ENCODE measurements at places on chromosomes 13 and 19.

DNA sequence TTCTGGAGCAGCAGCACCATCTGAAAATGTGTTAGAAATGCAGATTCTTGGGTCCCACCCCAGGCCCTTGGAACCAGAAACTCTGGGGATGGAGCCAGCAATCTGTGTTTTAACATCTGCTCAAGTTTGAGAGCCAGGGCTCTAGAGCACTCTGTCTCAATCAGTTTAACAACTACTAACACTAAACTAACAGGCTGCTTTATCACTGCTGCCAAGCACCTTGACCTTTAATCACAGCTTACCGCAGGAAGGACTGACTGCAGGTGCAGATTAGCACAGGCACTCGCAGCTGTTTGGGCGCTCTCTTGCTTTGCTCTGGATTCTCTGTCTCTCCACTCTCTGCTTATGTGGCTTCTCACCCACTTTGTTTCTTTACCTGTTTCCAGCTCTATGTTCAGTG, 163.5 kb downstream of the MTUS2 start:
- no peak for DNase-seq

DNA sequence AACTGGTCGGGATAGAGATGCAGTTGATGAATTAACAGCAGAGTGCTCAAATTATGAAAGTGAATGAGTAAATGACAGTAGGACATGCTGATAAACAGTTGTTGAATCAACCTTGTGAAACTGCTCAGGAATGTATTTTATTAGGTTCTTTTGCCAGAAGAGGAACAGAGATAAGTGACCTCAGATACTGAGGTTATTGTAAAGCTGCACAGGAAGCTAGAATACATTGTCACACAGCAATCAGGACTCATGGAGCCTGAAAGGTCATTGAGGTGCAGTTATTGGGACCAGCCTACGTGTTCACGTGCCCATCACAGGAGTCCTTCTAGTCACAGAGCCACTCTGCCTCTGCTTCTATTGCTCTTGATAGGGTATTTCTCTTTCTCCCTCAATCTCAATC, 47.5 kb upstream of the MED4 start:
- no peak for DNase-seq

GRCh38 chr19:1400281-1401137, 833 bp downstream of the GAMT start:
- DNase-seq: no peak

DNA sequence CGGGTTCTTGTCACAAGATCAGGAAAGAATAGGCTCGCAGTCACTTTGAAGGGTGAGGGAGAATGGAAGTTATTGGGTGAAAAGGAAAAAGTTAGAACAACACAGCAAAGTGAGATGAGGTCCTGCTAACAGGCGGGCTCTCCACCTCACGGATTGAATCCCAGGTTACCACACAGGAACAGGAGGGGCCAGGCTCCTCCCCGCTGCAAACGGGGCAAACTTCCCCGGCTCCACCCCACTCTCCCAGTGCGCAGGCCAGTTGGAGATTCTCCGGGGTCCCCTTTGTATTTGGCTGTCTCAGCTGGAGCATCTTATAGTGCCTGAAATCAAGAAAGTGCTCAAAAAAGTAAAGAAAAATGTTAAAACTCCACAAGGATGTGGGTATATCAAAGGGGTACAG, 78.3 kb upstream of the IPO5 start:
- DNase-seq: no peak

GRCh38 chr19:16084067-16084685, 7.9 kb downstream of the TPM4 start:
- DNase-seq: no peak

- no peak for DNase-seq
Measured at GRCh38 chr19:37813340-37813739, 34.0 kb upstream of the ZNF573 start.

- DNase-seq: no peak
Measured at GRCh38 chr13:21355304-21355703, 103.8 kb downstream of the ZDHHC20 start.

GRCh38 chr19:3692141-3693024, 7.9 kb downstream of the PIP5K1C start:
- DNase-seq: no peak

DNA sequence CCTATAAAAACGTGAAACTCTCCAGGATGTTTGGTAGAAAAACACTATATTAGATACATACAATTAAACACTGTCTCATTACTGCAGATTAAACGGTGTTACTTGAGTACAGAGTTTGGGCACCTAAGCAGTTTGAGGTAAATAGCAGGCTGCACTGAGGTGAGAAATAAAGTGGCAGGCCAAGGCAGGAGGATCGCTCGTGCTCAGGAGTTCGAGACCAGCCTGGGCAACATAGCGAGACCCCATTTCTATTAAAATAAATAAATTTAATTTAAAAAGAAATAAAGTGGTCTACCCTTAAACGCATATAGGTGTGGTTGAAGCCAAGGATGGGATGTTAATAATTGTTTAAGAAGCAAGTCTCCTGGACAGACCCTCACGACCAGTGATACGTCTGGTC, 1.2 kb downstream of the PSPC1 start:
- no peak for DNase-seq

GRCh38 chr13:98221234-98221633, 44.2 kb upstream of the RNF113B start:
- DNase-seq: peak; percentile 43

DNA sequence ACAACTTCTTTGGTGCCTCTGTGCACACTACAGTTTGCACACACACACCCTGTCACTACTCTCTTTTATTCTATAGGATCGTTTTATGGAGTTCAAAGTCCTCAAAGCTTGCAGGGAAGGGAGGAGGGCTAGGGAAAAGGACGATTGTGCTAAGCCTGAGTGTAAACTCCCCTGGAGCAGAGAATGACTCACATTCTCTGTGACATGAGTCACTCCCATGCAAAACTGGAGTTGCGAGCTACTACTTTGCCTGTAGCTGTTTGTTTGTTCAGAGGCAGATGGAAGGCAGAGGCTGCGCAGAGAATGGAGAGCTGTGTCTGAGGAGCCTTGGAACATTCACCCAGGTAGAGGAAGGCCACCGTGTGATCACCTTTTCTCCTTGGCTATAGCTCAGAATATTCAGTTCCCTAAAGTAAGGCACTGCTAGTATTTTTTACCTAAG, 80.5 kb upstream of the MBNL2 start:
- DNase-seq: peak; percentile 20

DNA sequence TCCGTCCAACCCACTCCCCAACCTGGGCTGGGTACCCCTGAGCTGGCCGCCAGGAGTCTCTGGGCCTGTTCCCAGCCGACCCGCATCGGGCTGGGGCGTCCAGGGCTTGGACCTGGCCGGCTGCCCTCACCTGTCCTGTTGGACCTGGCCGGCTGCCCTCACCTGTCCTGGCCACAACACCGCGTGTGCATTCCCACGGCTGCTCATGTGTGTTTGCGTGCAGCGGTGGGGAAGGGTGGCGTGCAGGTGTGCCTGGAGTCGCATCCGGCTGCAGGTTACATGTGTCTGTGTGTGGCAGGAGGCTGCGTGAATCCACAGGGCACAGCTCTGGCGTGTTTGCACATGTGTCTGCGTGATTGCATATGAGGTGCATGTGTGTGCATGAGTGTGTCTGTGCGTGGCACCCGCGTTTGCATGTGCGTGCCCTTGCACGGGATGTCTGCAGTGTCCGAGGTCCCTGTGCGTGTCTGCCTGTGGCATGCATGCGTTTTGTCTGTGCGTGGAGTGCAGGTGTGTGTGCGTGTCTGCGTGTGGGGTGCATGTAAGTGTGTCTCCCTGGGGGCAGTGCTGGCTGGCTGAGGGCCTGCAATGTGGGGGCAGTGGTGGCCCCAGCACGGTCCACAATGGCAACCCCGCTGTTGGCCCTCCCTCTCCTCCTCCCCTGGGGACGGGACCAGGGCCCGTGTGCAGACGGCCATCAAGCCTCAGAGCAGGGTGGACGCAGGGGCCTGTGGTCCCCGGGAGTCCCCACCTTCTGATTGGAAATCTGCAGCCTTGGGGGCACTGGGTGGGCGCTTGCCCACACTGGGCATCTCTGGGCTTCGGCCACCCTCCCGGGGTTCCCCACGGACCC, 3.4 kb downstream of the EFNA2 start:
- DNase-seq: no peak

All from NCI-H1436 treated with DMSO at 0.1 percent for 48 hours (cell line).